ENCODE measurements at places on chromosomes 4 and X.

GRCh38 chr4:158781963-158782362 lies 13.1 kb downstream of the FNIP2 start:
- no peak for DNase-seq

DNA sequence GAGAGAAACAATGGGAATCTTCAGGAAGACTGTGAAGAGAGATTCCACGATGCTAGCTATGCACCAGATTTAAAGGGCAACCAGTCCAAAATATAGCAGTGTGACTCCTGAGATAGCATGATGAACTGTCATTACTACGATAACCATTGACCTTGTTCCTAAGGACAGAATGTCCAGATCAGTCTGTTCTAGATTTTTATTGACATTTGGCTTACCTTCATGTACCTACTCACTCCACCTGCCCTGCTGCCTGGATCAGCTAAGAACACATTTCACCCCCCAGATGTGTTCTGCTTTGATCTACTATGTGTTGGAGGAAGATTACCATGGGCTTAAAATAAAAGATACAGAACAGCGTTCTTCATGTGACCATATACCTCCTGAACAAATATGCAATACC lies 50.1 kb downstream of the ELF2 start:
- DNase-seq: no peak

DNA sequence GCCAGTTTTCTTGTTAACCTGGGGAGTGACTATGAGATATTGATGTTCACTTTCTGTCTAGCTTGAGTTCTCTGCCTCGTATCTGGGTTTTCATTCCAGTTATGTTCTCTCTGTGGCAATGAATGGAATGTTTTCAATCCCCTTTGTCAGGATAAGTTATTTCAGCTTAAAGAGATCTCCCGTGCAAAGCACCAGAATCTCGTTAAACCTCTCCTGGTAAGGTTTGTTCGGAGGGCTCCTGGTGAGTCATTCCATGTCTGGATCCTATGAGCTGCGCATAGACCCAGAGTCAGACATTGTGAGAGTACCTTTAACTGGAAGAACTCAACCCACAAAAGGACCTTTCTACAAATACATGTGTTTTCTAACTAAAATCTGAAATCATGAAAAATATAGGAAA lies 51.0 kb downstream of the KDR start:
- DNase-seq: no peak

DNA sequence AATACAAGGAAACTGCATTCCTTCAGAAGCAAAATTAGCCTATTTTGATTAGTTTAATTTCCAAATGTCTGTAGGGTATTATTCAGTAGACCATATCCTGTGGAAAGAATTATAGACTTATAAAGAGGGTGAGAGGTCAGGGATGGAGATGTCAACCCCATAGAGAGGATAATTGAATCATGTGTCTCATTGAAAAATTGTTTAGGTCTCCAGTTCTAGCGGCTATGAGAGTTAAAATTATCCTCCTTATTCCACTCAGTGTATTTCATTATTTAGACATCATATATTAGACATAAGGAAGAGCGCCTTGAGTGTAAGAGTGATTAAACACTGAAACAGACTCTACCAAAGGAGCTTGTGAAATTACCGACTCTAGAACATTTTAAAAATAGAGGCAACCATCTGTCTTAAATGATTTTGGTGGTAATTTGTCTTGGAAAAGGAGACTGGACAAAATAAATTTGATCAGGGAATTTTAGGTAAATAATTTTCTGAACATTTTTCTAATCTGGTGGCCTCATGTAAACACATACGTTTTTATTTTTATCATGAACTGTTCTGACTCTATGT lies 654.4 kb upstream of the TENM3 start:
- no peak for DNase-seq

- no peak for DNase-seq
Observed at GRCh38 chrX:75746891-75747639, 38.0 kb downstream of the MAGEE2 start.

All from GM12891 (cell line).